Mesenchymal stem cell (in vitro differentiated cells and primary cell): ENCODE measurements at places on chromosomes 5 and 9.
A peak's percentile ranks its signal among the peaks of the same experiment; 100 is the strongest.

GRCh38 chr5:40073927-40074326, 605.8 kb upstream of the PTGER4 start:
- DNase-seq = no peak

GRCh38 chr5:180140079-180140554, 68.6 kb upstream of the RNF130 start:
- DNase-seq = no peak

GRCh38 chr5:160044391-160044804, 35.5 kb downstream of the TTC1 start:
- DNase-seq = no peak

GRCh38 chr5:115605436-115605835, 3.2 kb upstream of the TICAM2 start:
- DNase-seq = no peak

GRCh38 chr5:31990081-31990650, 184.0 kb downstream of the GOLPH3 start:
- DNase-seq = no peak

DNA sequence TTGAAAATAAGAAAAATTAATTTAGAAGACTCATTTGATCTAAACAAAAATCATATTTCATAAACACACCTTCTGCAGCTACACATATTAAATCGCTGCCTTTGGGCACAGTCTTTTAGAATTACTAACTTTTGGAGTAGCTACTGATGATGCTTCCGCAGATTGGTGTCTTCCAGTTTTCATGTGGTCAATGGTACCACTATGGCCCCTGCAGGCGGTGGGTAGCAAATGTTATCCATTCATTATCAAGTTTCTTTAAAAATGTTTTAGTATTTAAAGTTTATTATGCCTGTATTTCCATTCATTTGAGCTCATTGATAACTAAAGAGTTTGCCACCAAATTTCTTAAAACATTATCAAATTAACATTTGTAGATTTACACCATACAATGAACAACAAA, 122.9 kb upstream of the GRAMD2B start:
- no peak for DNase-seq

- DNase-seq = no peak
These were observed 60.1 kb upstream of the SPATA31D4 start for GRCh38 chr9:81868145-81868544.

GRCh38 chr5:75614176-75614575, 2.9 kb downstream of the ANKDD1B start:
- DNase-seq = no peak

DNA sequence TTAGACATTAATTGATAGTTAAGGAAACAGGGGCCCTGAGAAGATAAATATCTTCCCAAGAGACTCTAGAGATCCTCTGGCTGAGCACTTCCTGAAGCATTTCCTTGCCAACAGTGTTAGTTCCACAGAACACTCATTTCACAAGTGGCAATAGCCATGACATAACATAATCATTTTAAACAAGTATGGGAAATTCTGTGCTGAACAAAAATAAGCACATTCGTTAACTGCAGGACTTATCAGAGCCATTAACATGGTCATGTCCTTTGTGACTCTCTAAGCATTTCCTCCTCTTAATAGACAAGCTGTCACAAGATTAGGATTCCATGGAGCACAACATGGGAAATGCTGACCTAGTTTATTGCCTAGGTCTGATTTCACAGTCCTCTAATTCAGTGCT, 184.9 kb downstream of the SNX18 start:
- peak; percentile 62 for DNase-seq

DNA sequence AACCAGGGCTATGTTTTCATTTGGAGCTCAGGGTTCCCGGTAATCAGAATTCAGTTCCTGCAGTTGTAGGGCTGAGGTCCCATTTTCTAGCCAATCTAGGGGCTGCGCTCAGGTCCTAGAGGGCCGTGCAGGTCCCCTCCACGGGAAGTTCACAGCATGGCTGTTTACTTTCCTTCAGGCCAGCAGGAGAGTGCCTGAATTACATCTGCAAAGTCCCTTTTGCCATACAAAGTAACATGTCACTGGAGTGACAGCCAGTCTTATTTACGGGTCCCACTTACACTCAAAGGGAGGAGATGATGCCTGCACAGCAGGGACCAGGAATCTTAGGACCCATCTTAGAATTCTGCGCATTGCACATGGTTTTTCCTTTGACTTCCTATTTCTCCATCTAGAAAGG, 29.9 kb upstream of the TGFBI start:
- no peak for DNase-seq

GRCh38 chr5:133063965-133064364, 12.2 kb downstream of the HSPA4 start:
- DNase-seq = no peak

DNA sequence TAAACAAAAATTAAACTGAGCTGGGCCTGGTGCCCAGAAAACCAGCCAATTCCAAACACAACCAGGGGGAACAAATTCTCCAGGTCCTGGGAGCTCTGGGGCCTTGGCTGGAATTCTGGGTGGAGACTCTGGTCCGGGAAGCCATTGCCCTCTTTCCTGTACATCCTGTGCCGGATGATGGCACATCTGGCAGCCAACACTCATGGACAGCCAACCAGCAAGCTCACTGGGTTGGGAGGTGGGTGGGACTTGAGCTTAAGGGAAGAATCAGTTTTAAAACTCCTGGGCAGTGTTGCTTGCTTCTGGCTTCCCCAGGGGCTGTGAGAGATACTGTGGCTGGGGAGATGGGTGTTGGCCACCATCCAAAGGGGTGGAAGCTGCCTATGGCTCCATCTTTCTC, 56.1 kb downstream of the PCDH1 start:
- no peak for DNase-seq

- peak; percentile 33 for DNase-seq
These were observed 67.9 kb upstream of the ANKRD55 start for GRCh38 chr5:56301069-56301468.
